ENCODE measurements at places on chromosomes 12 and 14.

GRCh38 chr12:50642035-50642451 lies 121.9 kb upstream of the ATF1 start:
- DNase-seq: no peak

DNA sequence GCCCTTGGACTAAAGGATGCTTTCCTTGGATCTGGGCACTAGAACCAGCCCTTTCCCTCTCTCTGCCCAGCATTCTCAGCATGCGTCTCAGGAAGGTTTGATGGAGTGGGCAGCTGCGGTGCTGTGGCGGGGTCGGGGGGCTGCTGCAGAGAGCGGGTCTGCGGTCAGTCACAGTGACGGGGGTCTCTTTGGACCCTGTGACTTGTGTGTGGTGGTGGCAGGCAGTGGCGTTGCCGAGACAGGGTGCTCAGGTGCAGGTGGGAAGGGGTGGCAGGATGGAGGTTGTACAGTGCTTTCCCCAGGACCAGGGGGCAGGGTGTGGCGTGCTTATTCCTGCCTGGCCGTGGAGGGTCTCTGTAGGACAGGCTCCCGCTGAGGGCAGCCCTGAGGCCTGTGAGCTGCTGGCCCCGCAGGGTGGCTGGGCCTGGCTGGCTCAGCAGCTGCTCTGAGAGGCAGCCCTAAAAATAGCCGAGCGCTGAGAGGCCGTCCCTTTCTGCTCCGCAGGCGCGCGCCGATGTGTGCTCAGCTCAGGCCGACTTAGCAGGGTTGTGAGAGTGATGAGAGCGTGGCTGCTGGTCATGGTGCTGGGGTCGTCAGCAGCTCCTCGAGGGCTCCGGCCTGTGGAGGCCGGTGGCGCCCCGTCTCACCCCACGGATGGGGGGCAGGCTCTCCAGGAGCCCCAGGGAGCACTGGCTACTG lies 9.7 kb downstream of the PACS2 start:
- DNase-seq: no peak

GRCh38 chr14:49905989-49906388 lies 13.1 kb downstream of the ARF6 start:
- DNase-seq: no peak

- DNase-seq: no peak
These were observed 87.0 kb downstream of the SRRM4 start for GRCh38 chr12:119068129-119068856.

DNA sequence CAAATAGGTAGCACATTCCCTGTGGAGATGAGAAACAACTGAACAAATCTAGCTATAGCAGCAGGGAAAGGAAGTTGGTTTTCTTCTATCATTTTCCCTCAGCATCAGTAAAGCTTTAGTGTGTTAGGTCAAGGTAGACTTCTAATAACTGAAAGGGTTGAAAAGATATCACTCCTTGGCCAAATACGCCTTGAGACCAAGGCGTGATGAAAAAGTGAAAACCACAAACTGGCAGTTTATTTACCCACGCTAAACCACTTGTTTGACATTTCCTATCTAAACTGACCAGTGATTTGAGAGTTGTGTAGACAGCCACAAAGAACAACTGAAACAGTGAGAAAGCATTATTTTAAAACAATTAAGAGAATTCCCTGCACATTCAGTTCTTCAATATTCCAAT lies 99.6 kb upstream of the SOX5 start:
- DNase-seq: no peak

DNA sequence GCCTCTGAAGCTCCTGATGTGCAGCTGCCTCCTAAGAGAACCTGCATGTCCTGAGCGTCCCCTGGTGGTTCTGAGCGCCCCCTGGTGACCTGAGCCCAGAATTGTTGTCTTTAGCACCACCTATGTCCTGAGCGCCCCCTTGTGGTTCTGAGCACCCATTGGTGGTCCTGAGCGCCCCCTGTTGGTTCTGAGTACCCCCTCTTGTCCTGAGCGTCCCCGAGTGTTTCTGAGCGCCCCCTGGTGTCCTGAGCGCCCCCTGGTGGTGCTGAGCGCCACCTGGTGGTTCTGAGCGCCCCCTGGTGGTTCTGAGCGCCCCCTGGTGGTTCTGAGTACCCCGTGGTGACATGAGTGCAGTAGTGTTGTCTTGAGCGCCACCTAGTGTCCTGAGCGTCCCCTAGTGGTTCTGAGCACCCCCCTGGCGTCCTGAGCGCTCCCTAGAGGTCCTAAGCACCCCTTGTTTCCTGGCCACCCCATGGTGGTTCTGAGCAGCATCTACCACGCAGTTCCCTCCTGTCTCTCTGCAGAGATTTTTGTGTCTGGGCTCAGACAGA lies 782.5 kb downstream of the TMEM121 start:
- no peak for DNase-seq

- peak; percentile 47 for DNase-seq
These were observed 180.9 kb downstream of the ETV6 start for GRCh38 chr12:11830307-11830801.

- DNase-seq: no peak
These were observed 35.4 kb downstream of the SPTSSA start for GRCh38 chr14:34426313-34427295.

- no peak for DNase-seq
These were observed 29.1 kb upstream of the HDAC7 start for GRCh38 chr12:47848853-47849252.

- no peak for DNase-seq
These were observed 69.9 kb downstream of the ARL6IP4 start for GRCh38 chr12:123050331-123050831.

GRCh38 chr12:127648321-127648720 lies 618.6 kb upstream of the TMEM132C start:
- DNase-seq: no peak

GRCh38 chr12:64171715-64172114 lies 50.4 kb downstream of the KICS2 start:
- DNase-seq: no peak

DNA sequence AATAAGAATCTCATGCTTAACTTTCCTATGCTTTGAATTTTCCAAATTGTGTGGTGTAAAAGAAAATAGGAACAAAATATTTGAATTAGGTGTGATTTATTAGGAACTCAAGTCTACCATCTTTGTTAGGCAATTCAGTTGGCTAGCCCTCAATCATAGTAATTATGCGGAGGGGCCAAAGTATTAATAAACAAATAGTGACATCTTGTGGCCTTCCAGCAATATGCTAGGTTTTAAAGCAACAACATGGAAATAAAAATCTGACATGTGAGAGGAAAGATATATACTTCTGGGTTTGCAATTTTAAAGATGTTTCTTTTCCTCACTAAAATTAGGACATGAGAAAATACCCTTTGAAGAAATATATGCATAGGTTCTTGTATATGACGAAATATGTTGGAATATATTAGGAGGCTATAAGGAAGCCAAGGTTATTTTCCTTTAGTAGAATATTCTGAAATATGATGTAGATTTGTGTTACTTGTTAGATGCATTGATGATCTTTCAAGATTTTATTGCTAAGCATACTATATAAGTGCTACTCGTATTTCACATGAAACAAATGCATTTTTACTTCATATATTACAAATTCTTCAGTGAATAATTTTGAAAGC lies 200.4 kb downstream of the PTPRO start:
- no peak for DNase-seq

GRCh38 chr12:34302131-34302885 lies 280.0 kb downstream of the ALG10 start:
- DNase-seq: no peak

DNA sequence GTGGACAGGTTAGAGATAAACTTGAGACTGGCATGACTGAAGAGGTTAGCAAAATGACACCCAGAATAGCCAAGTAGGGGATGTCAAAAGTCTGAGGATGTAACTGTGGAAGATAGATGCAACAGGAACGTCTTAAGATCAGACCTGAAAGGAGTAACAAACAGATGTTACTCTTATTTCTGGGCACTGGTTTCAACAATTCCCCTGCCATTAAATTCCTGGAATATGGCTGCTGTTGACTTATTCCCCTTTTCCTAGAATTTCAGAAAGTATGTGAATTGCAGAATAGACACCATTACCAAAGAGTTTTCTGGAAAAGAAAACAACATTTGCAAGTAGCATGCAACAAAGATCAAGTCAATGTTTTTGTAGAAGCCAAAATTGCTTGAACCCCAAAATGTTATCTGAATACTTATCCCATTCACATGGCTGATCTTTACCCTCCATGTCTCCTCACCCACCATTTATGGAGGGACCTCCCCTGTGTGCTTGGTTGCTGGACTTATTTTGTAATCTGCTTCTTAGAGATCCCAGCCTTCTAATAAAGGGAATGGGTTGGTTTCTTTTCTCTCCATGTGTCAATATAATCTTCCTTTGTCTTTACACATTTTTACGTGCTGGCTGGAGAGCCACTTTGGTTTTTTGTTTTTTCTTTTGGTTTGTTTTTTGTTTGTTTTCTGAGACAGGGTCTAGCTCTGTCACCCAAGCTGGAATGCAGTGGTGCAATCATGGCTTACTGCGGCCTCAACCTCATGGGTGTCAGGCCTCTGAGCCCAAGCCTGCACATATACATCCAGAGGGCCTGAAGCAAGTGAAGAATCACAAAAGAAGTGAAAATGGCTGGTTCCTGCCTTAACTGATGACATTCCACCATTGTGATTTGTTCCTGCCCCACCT lies 57.0 kb downstream of the BBS10 start:
- no peak for DNase-seq

DNA sequence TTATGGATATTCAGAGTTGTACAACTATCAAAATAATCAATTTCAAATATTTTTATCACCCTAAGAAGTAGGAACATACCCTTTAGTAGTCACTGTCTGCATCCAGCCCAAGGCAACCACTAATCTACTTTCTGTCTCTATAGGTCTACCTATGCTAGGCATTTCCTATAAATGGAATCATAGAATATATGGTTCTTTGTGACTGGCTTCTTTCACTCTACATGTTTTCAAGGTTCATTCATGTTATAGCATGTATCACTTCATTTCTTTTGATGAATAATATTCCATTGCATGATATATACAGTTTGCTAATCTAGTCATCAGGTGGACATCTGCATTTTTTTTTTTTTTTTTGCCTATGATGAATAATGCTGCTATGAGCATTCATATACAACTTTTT lies 112.4 kb downstream of the PPP1R12A start:
- DNase-seq: no peak

- no peak for DNase-seq
These were observed 991.4 kb downstream of the NRXN3 start for GRCh38 chr14:79161571-79161970.

- DNase-seq: no peak
These were observed 26.3 kb downstream of the ANAPC5 start for GRCh38 chr12:121325922-121326396.

GRCh38 chr14:85917716-85918115 lies 387.8 kb downstream of the FLRT2 start:
- no peak for DNase-seq

GRCh38 chr14:74161526-74162158 lies 76.9 kb downstream of the LIN52 start:
- DNase-seq: no peak

DNA sequence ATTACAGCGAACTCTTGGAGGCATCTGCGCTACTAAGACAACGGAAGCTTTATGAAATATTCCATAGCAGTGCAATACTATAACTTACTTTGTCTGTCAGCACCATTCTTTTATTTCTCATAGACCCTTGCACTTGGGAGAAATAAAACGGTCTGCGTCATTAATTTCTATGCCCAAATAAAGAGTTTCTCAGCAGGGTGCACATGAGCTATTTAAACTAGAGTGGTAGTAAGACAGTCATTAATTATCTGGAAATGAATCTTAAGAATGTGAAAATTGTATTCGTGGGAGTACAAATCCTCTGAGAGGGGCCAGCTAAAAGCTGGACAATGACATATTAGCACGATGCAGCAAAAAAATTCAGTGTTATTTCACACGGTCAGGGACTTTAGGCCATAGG lies 903.4 kb upstream of the FOXG1 start:
- no peak for DNase-seq

DNA sequence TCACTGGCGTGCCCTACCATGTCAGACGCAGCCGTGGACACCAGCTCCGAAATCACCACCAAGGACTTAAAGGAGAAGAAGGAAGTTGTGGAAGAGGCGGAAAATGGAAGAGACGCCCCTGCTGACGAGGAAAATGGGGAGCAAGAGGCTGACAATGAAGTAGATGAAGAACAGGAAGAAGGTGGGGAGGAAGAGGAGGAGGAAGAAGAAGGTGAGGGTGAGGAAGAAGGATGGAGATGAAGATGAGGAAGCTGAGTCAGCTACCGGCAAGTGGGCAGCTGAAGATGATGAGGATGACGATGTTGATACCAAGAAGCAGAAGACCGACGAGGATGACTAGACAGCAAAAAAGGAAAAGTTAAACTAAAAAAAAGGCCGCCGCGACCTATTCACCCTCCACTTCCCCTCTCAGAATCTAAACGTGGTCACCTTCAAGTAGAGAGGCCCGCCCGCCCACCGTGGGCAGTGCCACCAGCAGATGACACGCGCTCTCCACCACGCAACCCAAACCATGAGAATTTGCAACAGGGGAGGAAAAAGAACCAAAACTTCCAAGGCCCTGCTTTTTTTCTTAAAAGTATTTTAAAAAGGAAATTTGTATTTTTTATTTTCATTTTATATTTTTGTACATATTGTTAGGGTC lies 13.2 kb downstream of the TRIP11 start:
- no peak for DNase-seq

GRCh38 chr14:92603309-92604242 lies 90.0 kb downstream of the RIN3 start:
- no peak for DNase-seq

GRCh38 chr14:97413966-97414717 lies 617.0 kb downstream of the VRK1 start:
- no peak for DNase-seq

DNA sequence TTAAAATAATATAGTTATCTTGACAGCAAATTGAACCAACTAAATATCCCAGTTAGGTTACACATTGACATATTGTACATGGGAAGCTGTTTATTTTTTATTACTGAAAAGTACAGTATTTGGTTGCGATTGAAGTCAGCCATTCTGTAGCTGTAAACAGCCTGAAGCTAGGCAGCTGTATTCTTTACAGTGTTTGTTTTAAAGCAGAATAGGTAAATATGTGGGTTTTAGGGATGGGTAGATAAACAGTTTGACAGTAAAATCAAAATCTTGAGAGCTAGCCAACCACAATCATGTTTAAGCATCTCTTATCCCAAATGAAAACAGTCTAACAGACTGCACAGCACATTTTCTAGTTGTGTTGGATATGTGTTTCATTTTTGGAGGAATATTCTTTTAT lies 45.7 kb downstream of the TTC6 start:
- no peak for DNase-seq

DNA sequence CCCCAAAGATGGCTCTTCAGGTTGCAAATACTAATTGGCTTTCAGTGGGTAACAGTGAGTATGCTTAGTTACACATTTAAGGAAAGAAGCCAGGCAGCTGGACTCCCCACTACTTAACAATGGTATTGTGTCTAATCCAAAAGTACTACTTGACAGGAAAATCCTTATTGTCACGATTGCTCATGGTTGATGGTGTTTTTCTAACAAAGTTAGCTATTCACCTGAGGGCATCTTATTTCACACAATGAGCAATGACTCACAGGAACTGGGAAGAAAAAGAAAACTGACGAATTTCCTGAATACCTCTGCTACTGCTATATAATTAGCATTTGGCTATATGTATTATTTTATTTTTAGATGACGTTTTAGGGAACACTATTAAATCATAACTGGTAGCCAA lies 33.4 kb upstream of the ALG10 start:
- no peak for DNase-seq

Measured in vagina (tissue), 2 donors.